ENCODE measurements at places on chromosomes 7 and 10.

DNA sequence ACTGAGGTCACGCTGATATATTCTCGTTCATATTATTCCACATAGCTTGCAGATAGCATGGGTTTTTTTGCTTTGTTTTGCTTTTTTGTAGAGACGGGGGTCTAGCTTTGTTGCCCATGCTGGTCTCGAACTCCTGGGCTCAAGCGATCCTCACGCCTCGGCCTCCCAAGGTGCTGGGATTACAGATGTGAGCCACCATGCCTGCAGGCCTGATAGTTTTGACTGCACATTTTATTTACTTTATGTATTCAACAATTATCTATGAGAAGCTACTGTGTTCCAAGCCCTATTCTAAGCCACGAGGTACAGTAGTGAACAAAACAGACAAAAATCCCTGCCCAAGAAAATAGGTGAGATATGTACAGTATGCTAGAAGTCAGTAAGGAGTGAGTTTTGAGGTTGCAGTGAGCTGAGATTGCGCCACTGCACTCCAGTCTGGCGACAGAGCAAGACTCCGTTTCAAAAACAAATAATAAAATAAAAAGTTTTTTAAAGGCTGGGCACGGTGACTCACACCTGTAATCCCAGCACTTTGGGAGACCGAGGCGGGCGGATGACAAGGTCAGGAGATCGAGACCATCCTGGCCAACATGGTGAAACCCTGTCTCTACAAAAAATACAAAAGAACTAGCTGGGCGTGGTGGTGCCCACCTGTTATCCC is 1.3 kb upstream of the YWHAG start:
- no peak for DNase-seq

DNA sequence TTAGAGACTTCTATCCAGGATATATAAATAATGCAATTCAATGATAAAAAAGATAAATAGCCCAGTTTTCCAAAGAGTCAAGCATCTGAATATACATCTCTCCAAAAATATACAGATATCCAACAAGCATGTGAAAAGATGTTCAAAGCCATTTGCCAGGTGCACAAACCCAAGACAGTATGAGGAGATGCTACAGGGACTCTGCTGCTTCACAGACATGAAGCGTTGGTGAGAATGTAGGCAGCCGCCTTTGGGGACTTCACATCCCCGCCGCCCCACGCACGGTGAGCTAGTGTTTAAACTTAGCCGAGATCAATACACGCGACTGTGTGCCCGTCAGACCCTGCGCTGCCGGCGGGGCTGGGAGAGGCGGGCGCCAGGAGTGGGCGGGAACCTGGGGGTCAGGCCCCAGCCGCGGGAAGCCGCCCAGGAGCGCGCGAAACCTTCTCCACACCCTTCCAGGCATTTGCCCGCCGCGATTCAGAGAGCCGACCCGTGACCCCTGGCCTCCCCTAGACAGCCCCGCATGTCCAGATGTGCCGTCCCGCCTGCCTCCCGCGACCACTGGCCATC is 927 bp upstream of the ALOX5 start:
- no peak for DNase-seq

DNA sequence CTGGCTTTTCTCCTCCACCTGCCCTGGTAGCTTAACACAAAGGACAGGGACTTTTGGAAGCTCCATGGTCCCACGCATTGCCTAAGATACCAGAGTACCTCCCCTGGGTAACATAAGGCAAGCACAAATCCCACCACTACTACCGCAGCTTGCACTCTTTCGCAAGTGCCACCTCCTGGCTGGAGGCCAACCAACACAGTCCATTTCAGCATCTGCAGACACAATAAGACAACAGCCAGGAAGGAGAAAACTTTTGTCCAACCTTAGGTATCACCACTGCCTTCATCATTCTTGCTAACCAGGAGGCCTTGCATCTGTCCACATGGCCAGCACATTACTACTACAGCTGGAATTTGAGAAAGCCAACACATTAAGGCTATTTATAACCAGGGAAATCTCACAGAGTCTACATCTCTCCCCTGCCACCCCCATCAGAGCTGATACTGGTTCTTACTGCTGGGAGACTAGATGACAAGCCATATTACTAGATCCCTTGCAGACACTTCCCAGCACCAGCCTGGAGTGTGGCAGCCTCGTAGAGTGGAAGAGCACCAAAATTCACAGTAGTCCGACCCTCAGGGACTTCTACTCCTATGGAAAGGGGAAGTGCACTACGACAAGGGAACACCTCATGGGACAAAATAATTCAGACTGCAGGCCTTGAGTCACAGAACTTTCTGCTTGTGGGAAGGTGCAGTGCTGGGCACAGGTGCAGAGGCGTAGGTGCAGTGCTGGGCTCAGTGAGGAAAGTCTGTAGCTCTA is 39.8 kb upstream of the CDK13 start:
- DNase-seq = no peak

- no peak for DNase-seq
These were observed 127.8 kb downstream of the ITGB8 start for GRCh38 chr7:20458521-20458920.

DNA sequence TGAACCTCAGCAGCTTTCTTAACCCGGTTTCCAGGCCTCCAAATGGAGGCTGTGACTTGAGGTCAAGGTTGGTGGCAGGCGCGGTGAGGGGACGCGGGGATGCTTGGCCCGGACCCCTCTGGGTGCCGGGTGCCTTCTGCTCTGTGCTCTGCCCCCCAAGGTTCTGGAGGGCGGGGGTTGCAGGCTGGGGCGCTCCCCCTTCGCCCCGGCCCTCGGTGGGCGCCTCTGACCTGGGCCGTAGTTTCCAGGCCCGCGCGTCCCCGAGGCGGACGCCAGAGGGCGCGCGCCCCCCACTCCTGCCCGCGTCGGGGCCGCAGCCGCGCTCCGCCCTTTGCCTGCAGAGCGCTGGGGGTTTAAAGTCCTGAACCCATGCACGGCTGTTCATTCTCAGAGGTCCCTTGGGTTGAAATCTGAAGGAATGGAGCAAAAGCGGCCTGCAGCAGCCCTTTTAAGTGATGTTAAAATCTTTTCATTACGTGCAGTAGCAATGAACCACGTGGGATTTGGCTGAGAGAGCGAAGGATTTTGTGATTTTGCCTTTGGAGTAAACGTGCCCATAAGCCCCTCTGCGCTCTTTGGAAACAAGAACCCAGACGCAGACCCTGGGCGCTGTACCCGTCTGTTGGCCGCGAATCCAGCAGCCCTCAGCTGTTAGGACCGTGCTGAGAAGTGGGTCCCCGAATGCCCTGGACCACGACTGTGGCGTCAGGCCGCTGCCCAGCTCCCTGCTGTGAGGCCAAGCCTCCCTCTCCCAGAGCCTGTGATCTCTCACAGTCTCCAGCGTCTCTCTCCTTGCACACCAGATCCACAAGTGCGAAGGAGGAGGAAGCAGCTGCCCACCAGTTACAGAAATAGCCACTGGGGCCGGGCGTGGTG is 135.0 kb downstream of the ACTR3B start:
- DNase-seq = no peak

- DNase-seq = no peak
These were observed 420.4 kb downstream of the DNAJB6 start for GRCh38 chr7:157757211-157757610.

- no peak for DNase-seq
These were observed 97.1 kb upstream of the TMEM168 start for GRCh38 chr7:112887337-112887736.

- DNase-seq = no peak
These were observed 26.3 kb upstream of the WDR11 start for GRCh38 chr10:120824881-120825309.

GRCh38 chr7:90604383-90604782 is 8.3 kb downstream of the CDK14 start:
- no peak for DNase-seq

GRCh38 chr7:107854989-107855388 is 36.0 kb upstream of the DLD start:
- DNase-seq = no peak

GRCh38 chr10:131213741-131214505 is 97.6 kb downstream of the TCERG1L start:
- peak; percentile 35 for DNase-seq

- no peak for DNase-seq
These were observed 63.9 kb upstream of the AHR start for GRCh38 chr7:17234398-17235031.

DNA sequence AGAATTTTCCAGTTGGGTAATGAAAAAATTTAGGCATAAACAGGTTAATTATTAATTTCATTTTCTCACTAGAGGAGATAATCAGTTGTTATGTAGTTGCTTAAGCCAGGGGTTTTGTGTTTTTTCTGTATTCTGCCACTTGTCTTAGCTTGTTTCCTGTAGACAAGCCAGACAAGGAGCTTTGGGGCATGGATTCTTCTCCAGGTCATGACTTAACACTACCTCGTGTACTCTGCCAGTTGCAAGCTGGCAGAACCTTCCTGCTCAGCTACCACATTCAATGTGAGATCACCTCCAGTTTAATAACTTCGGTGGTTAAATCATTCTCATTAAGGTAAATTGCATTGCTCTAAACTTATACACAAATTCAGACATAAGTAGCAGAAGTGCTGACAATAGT is 1.8 kb downstream of the CCM2 start:
- DNase-seq = no peak

GRCh38 chr10:35926846-35927245 is 284.8 kb upstream of the FZD8 start:
- no peak for DNase-seq

DNA sequence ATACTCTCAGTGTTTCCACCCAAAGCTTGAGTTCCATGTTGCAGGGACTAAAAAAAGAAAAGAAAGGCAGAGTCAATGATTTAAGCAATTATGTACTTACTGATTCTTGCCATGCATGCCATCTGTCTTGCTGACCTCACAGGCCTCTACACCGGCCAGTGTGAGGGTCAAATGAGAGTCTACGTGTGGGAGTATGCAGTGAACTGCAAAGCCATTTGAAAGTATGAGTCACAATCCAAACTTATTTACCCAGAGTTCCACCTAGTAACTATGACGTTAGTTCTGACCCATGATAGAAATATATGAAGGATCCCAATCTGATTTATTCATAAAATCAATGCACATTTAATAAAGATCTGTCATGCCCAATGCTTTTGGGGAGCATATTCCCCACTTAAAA is 26.5 kb downstream of the PDE1C start:
- DNase-seq = no peak

DNA sequence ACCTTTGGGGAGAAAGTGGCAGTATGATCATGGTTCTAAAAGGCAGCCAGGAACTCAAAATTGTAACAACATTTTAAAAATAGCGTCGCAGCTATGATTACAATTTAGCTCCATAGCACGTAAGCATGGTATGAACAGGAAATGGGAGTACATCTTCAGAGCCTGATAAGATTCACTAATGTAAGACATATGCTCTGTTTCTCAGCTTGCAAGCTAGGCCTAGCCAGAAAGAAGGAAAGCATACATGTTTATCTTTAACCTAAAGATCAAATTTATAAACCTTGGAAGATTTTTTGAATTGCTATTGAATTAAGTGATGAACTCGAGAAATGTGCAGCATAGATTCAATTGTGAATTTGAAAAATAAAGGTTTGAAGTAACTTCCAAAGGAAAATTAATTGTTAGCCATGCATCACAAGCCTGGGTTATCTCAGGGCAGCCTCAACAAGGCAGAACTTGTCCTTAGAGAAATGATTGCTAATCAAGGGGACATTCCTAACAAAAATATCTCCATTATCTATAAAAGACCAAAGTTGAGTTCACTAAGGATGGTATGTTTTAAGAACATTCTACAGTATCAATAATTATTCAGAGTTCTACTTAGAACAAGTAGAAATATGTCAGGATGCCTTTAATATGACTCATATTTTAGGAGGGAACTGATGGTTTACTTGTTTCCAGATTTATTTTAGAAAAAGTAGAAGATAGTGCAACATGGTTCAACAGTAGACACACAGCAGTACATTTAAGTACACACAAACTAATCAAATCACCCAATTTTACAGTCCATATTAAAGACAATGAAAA is 38.8 kb upstream of the SEPTIN7 start:
- no peak for DNase-seq

DNA sequence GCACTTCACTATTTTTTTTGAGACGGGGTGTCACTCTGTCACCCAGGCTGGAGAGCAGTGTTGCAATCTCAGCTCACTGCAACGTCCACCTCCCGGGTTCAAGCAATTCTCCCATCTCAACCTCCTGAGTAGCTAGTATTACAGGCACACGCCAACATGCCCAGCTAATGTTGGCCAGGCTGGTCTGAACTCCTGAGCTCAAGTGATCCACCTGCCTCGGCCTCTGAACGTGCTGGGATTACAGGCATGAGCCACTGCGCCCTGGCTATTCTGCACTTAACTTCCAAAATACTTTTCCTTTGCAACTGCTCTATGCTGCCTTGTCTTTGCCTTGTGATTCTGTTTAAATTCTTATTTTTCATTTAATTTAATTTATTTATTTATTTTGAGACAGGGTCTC is 67.0 kb upstream of the ZNF479 start:
- DNase-seq = peak; percentile 41

DNA sequence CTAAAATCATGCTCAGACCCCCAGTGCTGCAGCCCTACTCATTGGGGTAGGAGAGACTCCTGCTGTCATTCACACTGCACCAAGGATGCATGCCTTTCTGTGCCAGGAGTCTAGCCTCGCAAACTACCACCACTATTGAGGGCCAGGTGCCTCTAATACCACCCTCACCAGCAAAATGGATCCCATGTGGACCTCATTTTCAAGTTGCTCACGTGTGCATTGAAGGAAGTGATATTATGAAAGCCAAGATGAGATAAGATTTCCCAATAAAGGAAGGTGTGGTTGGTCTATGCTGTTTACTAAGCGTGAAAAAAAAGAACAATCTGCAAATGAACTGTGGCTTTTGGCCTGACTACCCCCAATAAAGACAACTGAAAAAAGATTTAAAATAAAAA is 7.2 kb upstream of the LAMTOR4 start:
- no peak for DNase-seq

DNA sequence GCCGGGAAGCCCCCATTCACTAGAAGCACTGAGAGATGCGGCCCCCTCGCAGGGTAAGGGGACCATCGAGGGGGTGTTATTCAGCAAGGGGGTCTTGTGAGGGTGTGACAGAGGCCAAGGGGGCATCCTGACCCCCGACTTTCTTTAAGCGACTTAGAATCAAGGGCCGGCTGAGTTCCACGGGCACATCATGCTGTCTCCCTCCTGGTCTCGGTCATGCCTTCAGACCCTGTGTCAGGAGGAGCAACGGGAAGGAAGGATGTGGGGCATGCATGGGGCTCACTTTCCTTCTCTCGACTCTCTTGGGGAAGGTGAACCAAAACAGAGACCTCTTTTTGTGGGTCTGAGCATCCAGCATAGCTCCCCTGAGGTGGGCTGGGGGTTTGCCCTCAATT is 2.5 kb downstream of the ACSL5 start:
- DNase-seq = no peak

- no peak for DNase-seq
These were observed 30.7 kb upstream of the STOX1 start for GRCh38 chr10:68796605-68797004.

DNA sequence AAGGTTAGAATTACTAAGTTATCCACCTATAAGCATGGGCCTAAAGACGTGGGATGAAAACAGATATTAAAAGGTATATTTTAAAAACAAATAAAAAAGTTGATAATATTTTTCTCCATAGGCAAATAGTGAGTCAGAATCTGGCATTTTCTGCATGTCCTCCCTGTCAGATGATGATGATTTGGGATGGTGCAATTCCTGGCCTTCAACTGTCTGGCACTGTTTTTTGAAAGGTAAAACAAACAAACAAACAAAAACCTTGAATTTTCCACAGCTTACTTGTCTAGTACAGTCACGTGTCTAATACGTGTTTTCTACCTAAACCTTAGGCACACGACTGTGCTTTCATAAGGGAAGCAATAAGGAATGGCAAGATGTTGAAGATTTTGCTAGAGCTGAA is 17.4 kb downstream of the HBP1 start:
- DNase-seq = no peak

Measured in coronary artery (tissue), 2 donors.